ENCODE measurements at places on chromosomes 12 and 14.

GRCh38 chr14:96069421-96069820 lies 30.3 kb downstream of the C14orf132 start:
- DNase-seq = no peak

- DNase-seq = no peak
Observed at GRCh38 chr12:122558745-122559641, 31.9 kb downstream of the KNTC1 start.

DNA sequence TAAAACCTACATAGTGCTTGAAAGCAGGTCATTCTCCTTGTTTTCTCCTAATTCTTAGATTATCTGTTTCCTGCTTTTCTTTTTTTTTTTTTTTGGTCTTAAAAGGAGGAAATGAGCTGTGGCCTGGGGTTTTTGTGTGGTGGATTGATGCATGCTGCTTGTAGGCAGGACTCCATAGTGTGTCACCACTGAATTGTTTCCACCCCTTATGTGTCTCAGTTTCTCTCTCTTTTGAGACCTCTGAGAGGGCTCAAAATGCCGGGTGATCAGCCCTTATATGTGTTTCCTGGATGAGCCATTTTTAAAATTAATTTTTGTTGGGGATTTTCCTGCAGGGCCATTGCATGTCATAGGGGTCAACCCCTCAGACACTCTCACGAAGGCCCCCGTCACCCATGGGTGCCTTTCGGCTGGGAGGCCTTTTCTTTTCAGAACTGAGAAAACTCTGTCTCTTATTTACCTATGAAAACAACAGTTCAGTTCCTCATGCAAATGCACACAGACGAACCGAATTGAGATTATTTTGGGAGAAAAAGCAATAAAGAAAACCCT lies 32.0 kb upstream of the LRRK2 start:
- no peak for DNase-seq

DNA sequence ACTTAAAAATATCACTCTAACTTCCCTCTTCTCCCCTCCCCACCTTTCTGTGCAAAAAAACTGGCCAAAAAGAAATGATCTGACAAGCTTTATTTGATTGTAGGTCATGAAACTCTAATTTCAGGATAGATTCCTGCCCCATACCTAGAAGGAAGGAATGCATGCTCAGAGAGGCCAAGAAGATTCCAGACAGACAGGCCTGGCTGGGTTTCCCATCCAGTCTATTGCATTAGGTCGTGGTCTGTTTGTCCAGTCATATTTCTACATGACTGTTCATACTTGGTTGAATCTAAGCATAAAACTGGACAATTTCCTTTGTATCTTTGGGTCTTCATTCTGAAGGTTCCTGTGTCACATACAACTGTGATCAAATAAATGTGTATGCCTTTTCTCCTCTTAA lies 20.0 kb upstream of the SLC15A5 start:
- DNase-seq = no peak

DNA sequence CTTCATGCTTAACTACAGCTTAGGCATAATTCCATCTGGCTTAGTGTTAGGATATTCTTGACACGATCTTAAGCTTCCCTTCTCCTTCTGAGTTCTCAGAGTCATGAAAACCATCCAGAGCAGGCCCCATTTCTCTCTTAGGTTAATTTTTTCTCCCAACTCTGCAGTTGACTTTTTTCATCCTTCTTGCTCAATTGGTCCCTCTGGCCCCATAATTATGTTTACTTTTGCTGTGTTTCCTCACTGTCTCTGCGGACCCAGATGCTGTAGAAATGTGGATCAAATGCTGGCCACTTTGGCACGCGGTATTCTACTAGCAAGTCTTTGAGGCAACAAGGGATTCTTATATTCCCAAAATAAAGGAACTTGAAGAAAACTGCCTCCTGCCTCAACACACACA lies 9.5 kb downstream of the TMEM132C start:
- DNase-seq = no peak

DNA sequence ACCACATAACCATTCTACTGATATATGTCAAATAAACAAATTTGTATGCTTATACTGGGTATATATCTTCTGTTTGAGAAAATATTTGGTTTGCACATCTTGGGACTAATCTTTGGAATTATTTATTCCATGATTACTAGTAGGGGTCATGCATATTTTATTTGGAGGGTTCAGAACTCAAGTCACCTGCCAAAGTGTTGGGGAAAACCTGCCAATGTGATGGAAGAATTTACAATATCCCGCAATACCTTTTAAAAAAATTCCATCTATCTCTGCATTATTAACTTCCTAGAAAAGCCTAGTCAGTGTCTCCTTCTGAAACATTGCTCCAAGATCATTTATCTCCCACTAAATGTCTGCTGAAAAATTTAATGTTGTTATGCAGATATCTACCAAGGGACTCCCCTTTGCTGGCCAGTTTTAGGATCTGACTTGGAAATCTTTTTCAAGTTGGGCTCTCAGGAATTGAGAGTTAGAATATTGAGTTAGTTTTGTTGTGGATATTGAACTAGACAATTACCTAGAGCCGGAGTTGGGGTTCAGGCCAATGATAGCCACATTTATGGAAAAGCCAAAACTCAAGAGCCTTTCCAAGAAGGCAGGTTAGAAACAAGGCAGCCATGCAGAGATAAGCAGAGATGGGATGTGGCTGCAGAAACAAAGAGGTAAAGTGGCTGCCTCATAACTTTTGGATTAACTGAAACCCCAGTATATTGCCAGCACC lies 425.2 kb downstream of the ADAMTS20 start:
- no peak for DNase-seq

DNA sequence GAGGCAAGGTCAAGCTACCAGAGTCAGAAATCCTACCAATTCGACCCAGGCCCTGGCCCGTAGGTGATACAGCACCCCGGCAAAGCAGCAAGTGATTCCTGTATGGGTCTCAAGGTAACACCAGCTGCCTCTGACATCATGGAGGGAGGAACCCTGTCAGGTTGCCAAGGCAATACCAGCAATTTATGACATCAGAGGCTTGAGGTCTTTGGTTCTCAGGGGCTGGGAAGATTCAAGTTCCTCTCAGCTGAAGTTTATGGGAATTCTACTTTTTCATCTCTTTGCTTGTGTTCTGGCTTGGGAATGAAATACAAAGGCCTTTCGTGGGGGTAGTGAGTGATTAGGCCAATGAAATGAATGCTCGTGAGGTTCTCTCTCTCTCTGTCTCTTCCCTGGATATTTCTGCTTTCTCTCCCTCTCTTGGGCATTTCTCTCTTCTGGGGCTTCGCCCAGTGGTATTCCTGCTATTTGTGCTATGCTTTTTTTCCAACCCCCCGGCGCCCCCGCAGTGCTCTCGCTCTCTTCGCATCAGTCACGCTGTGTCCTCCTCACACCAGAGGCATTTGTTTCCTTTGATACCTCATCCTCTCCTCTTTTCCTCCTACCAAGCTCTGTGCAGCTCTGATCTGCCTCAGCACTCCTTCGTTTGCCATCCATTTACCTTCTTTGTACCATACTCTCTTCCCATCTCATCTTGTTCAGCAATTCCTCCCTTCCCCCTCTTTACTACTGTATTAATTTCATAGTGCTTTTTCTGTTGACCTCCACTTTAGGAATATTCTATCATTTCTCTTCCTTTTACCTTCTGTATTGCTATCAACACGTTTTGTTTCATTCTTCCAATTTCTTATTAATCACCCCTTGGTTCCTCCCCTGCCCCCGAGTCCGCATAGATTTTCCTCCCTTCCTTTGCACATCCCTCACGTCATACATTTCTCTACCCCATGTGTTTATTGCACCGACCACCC lies 2.9 kb downstream of the ZFHX2 start:
- DNase-seq = peak; percentile 79

GRCh38 chr12:15749937-15750336 lies 39.3 kb downstream of the EPS8 start:
- peak; percentile 14 for DNase-seq

DNA sequence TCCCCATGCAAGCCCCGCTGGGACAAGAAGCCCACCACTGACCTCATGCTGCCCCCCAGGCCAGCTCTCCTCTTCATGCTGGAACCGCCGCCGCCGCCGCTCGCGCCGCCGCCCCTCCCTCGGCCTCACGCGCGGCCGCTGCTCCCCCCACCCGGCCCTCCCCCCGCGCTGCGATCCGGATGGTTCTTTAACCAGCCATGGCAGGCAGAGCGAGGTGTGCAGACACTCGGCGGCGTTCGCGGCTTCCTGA lies at the start of gene DCAF5:
TSS of gene DCAF5 (minus strand) at position 218 of the 250 bp plus-strand sequence. CDS start at position 77, 141 bp downstream.
- DNase-seq = peak; percentile 95

- DNase-seq = no peak
Observed at GRCh38 chr12:55933169-55933798, 2.3 kb downstream of the DGKA start.

DNA sequence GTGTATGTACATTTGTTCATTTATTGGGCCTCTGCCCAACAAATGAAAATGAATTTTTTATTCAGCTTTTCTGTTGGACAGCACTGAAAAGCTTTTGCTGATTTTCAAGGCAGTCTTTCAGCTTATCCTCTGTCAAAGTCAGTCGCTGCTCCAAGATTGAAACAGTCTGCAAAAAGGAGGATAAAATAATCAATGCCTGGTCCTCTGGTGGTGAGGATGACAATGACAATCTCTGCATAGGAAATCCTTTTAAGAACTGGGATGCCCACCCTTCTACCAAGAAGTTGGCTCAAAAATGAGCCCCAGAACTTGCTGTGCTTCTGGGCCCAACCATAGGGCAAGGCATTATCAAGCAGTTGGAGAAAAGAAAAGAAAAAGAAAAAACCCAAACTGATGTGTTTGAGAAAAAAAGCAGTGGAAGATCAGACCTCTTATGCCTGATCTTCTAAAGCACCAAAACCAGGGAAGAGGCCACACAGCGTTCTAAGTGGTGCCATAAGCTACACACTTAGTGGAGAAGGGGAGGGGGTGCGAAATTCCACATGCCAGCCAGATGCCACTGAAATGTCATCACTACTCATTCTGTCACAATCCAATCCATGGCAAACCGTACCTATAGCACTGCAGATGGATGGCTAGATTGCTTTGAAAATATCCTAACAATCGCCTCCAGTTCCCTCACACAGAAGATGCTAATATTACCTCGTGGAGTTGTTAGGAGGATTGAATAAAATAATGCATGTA lies 69.0 kb upstream of the DUSP6 start:
- DNase-seq = no peak

GRCh38 chr14:77271113-77271710 lies at the start of gene NGB:
Gene NGB, minus strand, starts transcription at chr14:77271206. Its CDS starts 269 bp downstream, at chr14:77270937.
- DNase-seq = no peak

DNA sequence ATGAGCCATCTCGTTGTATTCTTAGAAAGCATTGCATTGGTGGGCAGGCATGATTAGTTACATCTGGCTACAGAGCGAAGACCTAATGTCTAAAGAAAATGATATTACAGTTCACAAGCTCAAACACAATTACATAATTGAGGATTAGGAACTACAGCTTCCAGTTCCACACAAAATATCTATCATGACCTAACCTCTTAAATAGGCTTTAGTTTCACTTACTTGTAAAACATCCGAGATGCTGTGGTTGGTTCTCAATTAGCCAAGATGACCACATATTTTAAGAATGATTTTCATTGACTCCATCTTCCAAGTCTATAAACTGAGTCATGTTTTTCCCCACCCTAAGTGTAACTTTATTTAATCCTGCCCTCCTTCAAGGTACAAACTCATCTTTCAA lies 69.5 kb downstream of the LRIG3 start:
- DNase-seq = no peak

DNA sequence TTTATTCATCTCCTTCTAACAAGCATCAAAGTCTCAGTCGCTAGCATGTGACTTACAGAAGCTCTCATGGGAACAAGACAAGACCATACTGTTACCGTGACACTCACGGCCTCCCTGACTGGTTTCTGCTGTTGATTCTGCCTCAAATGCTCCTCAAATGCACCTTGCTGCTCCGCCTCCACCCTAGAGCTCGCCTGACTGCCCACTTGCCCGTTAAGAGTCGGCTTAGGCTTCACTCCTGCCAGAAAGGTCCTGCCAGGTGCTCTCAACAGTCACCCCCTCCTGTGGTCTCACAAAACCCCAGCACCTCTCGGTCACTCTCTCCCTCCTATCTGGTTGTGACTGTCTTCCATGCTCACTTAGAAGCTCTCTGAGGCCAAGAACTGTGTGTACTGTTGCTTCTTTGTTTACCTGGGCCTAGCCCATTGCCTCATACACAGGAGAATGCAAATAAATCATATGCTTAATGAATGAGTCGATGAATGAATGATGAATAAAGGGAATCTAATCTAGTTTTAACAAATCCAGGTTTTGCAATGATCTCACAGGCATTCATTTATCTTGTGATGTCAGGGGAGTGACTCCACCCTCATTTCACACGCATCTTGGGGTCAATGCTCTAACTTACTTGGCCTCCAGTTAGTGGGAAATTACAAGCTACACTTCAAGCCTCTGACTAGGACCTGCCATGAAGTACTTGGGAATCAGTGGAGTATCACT lies 41.3 kb downstream of the SSH1 start:
- peak; percentile 43 for DNase-seq

- no peak for DNase-seq
Observed at GRCh38 chr12:84912198-84913128, at the start of gene SLC6A15. Gene SLC6A15, minus strand, starts transcription at chr12:84912799. Its CDS starts 20,679 bp downstream, at chr12:84892120.

GRCh38 chr12:25785134-25785533 lies 173.3 kb upstream of the RASSF8 start:
- DNase-seq = no peak

DNA sequence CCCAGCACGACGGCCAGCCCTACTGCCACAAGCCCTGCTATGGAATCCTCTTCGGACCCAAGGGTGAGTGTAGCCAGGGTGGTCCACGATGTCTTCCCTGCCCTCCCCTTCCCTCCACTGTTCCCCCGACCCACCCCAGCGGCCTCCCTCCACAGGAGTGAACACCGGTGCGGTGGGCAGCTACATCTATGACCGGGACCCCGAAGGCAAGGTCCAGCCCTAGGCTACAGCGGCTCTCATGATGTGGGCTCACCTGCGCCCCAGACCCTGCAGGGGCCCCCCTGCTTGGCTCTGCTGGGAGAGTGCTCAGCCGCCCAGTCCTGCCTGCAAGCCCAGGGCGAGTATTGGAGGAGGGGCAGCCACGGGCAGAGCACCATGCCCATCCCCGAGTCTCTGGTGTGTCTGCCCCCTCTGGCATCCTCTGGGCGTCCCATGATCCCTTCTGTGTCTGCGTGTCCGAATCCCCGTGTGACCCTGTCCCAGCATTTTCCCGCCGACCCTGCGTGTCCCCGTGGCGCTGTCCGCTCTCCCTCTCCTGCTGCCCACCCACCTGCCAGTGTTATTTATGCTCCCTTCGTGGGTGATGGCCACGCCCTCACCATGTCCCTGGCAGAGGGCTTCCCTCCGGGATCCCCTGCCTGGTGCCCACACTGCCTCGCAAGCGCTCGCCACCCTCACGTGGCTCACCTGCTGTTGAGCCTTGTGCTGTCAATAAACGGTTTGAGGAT lies 5.0 kb downstream of the CRIP2 start:
- DNase-seq = no peak

- DNase-seq = no peak
Observed at GRCh38 chr12:68162374-68162773, 2.8 kb upstream of the IFNG start.

DNA sequence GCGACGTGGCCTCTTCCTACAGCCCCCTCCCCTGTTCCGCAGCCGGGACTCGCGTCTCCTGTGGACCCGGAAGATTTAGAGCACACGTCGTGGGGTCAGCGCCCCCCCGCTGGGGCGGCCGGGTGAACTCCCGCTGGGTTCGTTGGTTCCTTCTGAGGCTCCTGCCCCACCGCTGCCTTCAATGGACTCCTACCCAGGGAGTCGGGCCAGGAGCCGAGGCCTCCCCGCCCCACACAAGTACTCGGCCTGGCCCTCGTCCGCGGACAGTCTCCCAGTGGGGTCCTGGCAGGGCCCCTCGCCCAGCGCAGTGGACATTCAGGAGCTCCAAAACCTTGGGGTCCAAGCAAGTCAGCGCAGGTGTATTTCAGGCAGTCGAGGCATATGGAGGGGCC lies 1.2 kb downstream of the MMP17 start:
- no peak for DNase-seq

Measured in erythroblast (primary cell).